ENCODE measurements at places on chromosomes 2 and 18.

DNA sequence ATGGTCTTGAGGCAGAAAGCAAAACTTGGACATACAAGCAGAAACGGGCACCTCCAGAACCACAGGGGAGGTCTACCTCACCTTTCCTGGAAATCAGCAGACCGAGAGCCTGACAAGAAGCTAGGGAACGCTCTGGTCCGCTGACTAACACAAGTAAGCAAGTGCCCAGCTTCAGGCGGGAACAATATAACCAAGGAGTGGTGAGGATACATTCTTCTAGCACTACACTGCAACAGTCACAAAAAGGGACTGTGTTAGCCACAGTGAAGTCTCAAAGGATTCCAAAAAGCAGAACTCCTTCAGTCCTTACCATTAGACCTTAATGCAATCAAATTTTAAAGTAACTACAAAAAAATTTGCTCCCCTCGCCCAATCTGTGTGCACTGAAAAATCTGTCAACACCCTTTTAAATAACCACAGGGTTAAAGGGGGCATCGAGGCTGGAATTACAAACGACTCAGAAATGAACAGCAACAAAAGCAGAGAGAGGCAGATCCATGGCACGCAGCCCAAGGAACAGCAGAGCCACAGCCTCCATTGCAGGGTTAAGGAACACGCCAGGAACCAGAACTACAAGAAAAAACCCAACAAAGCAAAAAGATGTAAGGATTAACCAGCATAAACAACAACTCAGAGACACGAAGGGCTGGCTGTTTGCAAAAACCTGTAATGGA lies 7.1 kb downstream of the THAP4 start:
- DNase-seq = no peak

DNA sequence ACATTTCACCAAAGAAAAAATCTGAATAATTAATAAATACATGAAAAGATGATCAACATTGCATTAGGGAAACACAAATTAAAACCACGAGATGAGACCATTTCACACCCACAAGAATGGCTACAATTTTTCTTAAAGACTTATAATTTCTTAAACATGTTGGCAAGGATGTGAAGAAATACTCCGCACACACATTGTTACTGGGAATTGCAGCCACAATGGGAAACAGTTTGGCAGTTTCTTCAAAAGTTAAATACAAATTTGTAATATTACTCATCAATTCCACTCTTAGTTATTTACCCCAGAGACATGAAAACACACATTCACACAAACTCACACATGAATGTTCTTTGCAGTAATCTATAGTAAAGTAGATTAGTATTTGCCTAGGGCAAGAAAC lies 363.3 kb upstream of the SMIM21 start:
- DNase-seq = no peak

DNA sequence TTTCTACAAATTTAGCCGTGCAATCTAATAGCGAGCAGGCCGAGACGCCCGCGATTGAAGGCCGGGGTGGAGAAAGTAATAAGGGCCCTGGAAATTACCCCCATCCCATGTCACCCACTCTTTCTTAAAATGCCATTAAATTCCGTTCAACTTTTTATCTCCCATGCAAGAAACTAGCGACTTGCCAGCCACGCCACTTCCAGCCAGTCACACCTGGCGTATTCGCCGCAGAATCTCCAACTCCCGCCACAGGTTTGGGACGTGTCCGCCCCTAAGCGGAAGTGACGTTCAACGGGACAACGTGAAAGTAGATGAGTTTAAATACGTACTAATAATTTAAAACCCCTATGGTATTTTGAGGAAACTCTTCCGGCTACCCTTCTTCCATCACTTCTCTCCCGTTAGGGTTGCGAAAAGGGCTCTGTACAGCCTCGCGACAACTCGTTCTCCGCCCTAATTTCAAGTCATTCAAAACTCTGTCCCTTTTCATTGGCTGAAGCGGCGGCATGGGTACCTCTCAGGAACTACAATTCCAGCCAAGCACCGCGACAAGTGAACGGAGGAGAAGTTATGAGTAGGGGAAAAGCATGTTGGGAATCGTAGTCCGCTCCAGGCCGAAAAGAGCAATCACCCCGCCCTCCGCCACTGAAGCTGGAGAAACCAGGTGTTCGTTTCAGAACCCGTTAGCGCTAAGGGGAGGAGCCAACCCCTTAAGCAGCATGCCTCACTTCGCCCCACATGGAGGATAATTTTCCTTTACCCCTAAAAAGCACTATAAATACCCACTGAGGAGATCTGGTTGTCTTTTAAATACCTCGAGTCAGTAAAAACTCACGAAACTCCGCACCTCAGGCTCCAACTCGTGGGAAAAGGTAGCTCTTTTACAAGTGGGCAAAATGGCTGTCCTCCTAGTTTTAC lies at the start of gene ZRANB3:
TSS of gene ZRANB3 (minus strand) at position 906 of the 918 bp plus-strand sequence.
- DNase-seq = peak; percentile 91

GRCh38 chr2:136255127-136255526 lies 137.2 kb upstream of the CXCR4 start:
- DNase-seq = no peak

DNA sequence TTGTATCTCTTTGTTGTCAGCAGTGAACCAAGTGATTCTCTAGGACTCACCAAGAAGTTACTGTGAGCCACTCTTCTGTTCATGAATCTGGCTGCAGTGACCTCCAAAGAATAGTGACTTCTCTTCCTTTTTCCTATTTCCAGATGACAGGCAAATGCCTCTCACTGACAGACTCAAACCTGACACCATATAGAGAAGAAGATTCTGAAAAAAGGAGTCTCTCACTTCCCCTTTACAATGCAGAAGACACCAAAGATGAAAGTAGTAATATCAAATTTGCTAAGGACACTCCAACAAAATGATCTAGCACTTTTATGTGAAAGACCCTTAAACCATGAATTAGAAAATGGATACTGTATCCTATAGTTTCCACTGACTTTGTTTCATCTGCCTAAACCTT lies 44.4 kb upstream of the SETBP1 start:
- DNase-seq = no peak

DNA sequence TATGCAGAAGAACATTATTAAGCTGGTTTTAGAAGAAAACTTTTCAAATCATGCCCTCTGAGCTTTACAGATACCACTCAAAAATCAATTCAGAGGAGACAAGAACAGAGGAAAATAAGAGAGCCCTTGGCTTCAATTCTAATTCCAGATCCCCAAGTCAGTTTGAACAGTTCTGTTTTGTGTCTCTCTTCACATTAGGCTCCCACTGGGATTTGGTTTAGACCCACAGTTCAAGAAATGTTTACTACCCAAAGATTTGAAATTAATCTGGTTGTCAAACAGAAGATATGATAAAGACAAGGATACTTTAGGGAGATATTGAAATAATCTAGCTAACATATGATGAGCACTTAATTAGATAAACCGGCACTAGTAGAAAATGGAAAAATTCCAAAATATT lies 329.5 kb downstream of the RAD51AP2 start:
- DNase-seq = no peak

Measured in stimulated activated CD4-positive, alpha-beta T cell treated with anti-CD3 and anti-CD28 coated beads, Interleukin-4, amount 100 ng/mL, for 1 hour (primary cell).